ENCODE measurements at places on chromosomes 3 and 15.

- no peak for DNase-seq
These were observed 125.6 kb downstream of the VPS8 start for GRCh38 chr3:184937611-184938010.

GRCh38 chr3:11522398-11522715 is 121.4 kb downstream of the VGLL4 start:
- DNase-seq = no peak

- no peak for DNase-seq
These were observed 7.8 kb downstream of the EMC3 start for GRCh38 chr3:9978710-9979305.

DNA sequence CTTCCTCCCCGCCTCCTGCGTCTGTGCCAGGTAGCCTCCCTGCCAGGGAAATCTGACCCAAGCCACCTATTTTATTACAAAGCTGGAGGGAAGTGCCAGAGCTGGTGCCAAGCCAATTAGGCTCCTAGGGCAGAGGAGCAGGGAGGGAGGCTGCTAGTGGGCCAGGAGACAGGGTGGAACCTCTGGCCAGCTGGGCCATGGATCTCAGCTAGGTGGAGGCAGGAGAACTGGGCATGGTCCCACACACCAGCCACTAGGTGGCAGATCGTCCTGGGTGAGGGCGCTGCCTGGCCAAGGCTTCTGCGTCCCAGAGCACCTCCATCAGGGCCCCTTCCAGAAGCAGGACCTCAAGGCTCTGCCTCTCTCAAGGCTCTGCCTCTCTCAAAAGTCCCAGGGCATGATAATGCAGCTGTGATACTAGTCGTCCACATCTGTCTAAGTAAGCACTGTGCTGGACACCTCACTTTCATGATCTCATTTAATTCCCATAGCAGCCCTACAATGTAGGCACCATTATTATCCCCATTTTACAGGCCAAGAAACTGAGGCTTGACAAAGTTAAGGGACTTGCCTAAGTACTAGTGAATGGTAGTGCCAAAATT is 4.5 kb upstream of the RFT1 start:
- DNase-seq = peak; percentile 45

- DNase-seq = no peak
These were observed 152.3 kb upstream of the ROPN1 start for GRCh38 chr3:124144035-124144814.

- no peak for DNase-seq
These were observed 41.3 kb upstream of the GCNT3 start for GRCh38 chr15:59570315-59570714.

- no peak for DNase-seq
These were observed 17.1 kb downstream of the MCF2L2 start for GRCh38 chr3:183411216-183411922.

DNA sequence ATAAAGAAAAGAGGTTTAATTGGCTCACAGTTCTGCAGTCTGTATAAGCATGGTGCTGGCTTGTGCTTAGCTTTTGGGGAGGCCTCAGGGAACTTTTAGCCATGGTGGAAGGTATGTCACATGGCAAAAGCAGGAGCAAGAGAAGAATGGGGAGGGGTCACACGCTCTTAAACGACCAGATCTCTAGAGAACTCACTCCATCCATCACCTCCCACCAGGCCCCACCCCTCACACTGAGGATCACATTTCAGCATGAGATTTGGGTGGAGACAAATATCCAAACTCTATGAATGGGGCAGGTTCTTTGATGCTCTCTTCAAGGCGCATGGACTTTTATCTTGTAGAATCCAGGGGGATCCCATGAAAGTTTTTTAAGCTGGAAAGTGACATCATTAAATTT is 75.7 kb downstream of the ITPR1 start:
- no peak for DNase-seq

DNA sequence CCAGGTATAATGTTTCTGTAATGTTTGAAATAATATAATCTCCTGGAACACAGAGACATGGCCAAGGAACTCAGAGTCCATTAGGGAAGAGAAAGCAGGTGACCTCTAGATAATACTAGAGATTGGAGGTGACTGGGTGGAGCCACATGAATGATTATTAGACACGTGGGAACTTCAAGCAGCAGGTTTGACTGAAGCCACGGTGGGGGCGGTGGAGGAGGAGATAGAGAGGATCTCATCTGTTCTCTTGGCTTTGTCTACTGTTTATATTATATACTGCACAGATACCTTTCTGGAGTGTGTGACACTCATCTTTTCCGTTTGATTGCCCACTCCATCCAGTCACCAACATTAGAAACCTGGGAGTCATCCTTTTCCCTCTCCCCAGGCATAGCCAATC is 33.7 kb downstream of the KIF7 start:
- DNase-seq = no peak

- no peak for DNase-seq
These were observed 10.9 kb upstream of the TMEM158 start for GRCh38 chr3:45236964-45237363.

- DNase-seq = no peak
These were observed 514.4 kb upstream of the PROK2 start for GRCh38 chr3:72299321-72299802.

- DNase-seq = no peak
These were observed 28.3 kb downstream of the CMSS1 start for GRCh38 chr3:99845999-99846398.

GRCh38 chr15:51128701-51129100 is 34.0 kb upstream of the TNFAIP8L3 start:
- no peak for DNase-seq

GRCh38 chr3:13880811-13881156 is 913 bp upstream of the WNT7A start:
- DNase-seq = no peak

GRCh38 chr3:126679318-126679751 is 24.4 kb upstream of the TXNRD3 start:
- peak; percentile 75 for DNase-seq
